ENCODE measurements at places on chromosomes 13 and 19.

- no peak for DNase-seq
Measured at GRCh38 chr13:95356916-95357315, 55.7 kb upstream of the ABCC4 start.

DNA sequence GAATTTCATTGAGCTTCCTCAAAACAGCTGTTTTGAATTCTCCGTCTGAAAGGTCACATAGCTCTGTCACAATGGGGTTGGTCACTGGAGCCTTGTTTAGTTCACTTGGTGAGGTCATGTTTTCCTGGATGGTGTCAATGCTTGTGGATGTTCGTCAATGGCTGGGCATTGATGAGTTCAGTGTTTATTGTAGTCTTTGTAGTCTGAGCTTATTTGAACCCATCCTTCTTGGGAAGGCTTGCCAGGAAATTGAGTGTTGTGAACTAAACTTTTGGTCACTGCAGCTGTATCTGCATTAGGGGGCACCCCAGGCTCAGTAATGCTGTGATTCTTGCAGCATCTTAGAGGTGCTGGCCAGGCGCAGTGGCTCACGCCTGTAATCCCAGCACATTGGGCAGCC lies 22.0 kb downstream of the BLOC1S3 start:
- DNase-seq = no peak

DNA sequence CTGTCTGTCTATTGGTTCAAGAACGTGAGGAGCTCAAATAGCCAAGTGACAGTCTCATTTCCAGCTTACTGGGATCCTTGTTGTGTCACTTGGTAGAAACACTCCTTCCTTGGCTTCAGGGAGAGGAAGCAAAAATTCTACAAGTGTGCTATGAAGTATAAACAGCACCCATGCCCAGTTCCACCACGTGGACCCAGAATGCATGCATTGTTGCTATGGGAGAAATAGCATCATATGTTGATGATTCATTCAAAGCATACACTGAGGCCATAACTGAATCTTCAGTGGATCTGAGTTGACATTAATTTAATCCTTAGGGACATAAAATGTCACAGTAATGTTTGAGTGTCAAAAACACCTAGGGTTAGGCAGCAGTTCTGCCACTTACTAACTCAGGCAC lies 199.0 kb upstream of the RXFP2 start:
- no peak for DNase-seq

GRCh38 chr19:6733338-6734095 lies 3.9 kb downstream of the GPR108 start:
- no peak for DNase-seq

DNA sequence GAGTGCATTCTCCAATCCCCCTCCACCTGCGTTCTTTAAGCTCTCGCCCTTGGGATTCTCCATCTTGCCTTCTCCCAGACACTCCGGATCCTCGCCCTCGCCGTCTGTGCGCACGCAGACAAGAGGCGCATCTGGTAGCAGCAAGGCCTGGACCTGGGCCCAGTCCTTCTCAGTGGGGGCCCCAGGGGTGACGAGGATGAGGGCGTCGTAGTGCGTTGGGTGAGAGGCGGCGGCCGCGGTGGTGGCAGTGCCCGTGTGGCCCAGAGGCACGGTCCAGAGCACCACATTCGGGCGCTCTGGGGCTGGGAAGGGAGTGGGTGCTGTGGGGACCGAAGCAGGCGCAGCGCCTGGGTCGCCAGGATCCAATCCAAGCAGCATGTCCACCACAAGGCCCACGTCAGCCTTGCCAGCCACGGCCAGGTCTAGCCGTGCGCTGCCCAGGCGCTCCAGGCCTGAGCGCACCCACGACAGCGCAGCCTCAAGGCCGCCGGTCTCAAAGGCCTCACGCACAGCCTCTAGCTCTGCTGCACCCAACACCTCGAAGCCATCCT lies 3.1 kb downstream of the IRGQ start:
- DNase-seq = no peak

DNA sequence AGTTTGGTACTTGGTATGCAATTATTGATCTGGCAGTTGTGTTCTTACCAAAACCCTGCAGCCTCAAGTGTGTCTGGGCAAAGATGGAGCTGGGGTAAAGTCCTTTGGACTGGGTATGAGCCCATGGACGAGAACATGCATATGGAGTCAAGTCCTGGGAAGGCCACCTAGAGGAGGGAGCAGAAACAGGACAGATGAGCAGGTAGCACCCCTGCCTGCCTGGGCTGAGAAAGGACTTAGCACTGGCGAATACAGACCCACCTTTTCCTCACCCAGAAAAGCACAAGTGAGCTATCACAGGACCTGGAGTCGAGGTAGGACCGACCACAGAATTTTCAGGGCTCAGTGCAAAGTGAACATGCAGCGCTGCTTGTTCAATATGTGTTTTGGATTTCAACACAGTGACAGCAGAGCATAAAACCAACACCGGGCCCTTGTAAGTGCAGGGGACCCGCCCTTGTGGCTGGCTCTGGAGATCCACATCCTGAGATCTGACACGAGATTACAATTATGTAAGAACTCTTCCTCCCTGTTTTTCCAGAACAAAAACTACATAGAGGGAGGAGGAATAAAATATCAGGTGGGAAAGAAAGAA lies 25.9 kb downstream of the IGFL2 start:
- DNase-seq = no peak

GRCh38 chr13:39452417-39452816 lies 150.6 kb downstream of the LHFPL6 start:
- no peak for DNase-seq

DNA sequence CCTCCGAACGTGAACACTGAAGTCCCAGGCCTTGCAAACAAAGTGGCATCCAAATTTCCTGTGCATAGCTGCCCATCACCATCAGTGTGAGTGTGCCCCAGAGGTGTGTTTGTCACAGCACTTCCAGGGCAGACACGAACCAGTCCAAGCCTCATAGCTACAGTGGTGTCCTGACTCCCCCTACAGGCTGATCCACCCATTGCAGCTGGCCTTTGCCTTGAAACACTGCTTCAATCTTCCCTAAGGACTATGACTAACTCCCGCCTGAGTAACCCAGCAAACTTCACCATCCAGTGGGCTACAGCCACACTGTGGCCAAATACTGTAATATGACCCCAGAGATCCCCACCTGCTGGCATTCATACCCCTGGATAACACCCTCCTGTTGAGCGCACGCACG lies 3.9 kb downstream of the ZNF266 start:
- peak; percentile 35 for DNase-seq

GRCh38 chr13:44013758-44014291 lies 134.1 kb downstream of the LACC1 start:
- no peak for DNase-seq

GRCh38 chr13:56271686-56272085 lies 869.0 kb upstream of the PRR20A start:
- DNase-seq = no peak

GRCh38 chr13:62209529-62209928 lies 793.9 kb upstream of the PCDH20 start:
- no peak for DNase-seq

- no peak for DNase-seq
Measured at GRCh38 chr13:27556109-27556508, 64.2 kb downstream of the LNX2 start.

DNA sequence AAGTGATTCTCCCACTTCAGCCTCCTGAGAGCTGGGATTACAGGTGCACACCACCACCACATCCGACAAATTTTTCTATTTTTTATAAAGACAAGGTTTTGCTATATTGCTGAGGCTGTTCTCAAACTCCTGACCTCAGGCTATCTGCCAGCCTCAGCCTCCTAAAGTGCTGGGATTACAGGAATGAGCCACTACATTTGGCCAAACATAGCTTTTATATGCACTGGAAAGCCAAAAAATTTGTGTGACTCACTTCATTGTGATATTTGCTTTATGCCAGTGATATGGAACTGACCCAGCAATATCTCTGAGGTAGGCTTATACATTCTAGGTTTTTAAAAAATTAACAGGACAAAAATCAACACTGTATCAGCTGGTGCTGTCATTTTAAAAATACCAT lies 26.8 kb upstream of the ACOD1 start:
- DNase-seq = no peak

- DNase-seq = no peak
Measured at GRCh38 chr19:55098716-55099556, 18.5 kb downstream of the PPP1R12C start.

DNA sequence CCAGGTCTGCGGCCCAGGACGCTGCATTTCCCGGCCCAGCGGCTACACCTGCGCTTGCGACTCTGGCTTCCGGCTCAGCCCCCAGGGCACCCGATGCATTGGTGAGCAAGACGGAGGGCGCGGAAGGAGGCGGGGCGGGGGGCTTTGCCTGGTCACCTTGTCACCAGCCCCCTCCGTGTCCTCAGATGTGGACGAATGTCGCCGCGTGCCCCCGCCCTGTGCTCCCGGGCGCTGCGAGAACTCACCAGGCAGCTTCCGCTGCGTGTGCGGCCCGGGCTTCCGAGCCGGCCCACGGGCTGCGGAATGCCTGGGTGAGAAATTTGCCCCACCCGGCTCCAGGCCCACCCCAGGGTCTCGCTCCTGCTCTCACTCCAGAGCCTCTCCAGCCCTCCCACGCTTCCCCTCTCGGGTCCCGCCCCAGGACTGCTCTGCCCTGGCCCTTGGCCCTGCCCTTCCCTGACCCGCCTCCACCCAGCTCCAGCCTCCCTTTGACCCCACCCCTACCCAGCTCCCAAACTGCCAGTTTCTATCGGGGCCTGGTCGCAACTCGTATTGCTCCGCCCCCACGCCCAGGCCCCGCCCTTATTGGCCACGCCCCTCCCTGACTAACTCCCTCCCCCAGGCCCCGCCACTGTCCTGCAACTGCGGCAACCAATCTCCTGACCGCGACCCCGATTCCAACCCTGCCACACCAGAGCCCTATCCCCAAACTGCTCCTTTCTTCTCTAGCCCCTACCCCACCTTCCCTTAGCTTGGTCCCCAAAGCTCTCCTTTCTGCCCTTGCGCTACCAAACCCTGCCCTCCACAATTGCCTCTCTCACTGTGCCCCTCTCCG lies 8.6 kb downstream of the LTBP4 start:
- DNase-seq = peak; percentile 68
